Activated CD4-positive, alpha-beta T cell treated with anti-CD3 and anti-CD28 coated beads, Interleukin-2, amount 10 ng/mL, durations not matched to agents 7 days and 5 days (primary cell): ENCODE measurements at places on chromosomes 12 and 14. TPM values are rescaled to one million over a fixed set of nuclear protein-coding genes. Genes with fewer than 3 reads are reported as not detected.

- DNase-seq: no peak
These were observed 175.3 kb downstream of the ETV6 start for GRCh38 chr12:11824736-11825135.

GRCh38 chr14:96091149-96091693 is 52.1 kb downstream of the C14orf132 start:
- no peak for DNase-seq

- DNase-seq: no peak
These were observed 170.3 kb downstream of the KCNA5 start for GRCh38 chr12:5213990-5214389.

ALDH2 gene
- total RNA-seq: 0.27 TPM

- no peak for DNase-seq
These were observed 65.8 kb upstream of the TMPO start for GRCh38 chr12:98449584-98449983.

CHGA gene
- not detected for total RNA-seq

DNA sequence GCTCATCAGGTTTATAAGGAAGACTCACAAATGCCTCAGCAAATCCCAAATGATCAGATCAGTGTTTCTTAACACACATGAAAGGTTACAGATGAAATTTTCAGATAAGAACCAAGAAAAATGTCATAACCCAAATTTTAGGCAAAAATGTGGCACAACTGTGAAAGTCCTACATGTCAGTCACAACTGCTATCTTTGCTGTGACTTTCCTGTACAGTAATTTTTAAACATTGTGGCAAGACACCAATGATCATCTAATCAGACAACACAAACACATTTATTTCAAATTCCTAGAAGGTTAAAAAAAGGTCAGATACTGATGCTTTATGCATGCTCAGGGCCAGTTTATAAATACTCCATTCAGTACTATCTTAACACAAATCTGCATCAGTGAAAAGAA is 31.1 kb downstream of the NUDT4 start:
- DNase-seq: no peak

DNA sequence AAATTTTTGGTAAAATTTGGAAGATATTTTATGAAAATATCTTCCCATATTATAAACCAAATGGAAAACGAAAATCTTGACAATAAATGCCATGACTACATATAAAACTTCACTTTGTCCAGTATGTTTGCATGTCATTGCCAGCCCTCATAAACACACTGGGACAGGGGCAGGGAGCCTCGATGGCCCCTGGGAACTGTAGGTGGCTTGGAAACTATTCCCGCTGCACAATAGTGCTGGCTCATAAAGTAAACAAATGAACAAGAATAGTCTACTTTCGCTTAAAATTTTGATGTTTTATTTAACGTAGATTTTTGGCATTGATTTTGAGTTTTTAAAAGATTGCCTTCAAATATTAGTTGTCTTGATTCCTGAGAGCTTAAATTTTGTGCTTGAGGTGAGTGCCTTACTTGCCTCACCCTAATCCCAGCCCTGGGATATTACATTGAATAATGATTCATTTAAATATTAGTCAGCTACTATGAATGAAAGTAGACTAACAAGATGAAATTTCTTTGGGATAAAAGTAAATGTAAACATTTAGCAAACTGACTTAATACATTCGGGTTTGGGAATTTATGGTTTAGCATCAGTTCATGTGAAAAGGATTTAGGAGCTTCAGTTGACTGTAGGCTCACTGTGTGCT is 74.0 kb upstream of the PKP2 start:
- DNase-seq: no peak

COPZ1 gene
- 113 TPM for total RNA-seq

GRCh38 chr14:60637479-60638315 is 11.6 kb downstream of the SIX1 start:
- DNase-seq: no peak

GRCh38 chr12:92505254-92506231 is 197.2 kb upstream of the PLEKHG7 start:
- DNase-seq: peak; percentile 52

STAC3 gene
- 5.1 TPM for total RNA-seq

DNA sequence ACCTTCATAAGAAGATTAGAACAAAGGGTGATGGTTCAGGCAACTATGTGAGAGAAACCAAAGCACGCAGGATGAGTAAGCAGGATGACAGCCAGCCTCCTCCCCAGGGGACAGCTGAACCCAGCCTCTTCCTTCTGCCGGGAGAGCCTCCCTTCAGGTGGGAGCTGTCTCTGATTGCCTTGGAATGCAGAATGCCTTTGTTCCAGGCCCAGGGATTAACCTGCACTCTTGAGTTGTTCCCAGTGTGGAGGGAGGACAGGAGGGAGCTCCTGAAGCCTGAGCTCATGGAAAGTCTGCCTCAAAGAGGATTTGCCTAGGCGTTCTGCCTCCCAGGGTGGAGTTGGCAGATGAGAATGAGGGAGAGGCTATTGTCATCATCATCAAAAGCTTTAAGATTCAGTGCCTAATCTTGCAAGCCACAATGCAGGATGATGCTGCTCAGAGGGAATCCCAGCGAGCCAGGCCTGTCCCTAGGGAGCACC is 3.6 kb upstream of the KRT6A start:
- no peak for DNase-seq

GRCh38 chr12:53726946-53727309 is 324 bp downstream of the CALCOCO1 start:
- no peak for DNase-seq

DNA sequence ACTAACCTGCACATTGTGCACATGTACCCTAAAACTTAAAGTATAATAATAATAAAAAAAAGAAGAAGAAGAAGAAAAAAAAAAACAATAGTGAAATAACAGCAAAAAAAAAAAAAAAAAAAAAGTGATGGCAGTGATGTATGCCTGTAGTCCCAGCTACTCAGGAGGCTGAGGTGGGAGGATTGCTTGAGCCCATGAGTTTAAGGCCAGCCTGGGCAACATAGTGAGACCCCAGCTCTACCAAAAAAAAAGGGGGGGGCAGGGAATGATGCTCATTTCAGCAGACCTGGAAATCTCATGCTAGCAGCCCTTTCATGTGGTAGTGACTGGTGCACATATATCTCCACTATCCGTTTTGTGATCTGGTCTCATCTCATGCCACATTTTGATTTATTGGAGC is 20.8 kb downstream of the TRAFD1 start:
- DNase-seq: no peak

- no peak for DNase-seq
These were observed 352.0 kb downstream of the BCAT1 start for GRCh38 chr12:24596768-24597388.

KERA gene
- total RNA-seq: not detected

GRCh38 chr14:89365061-89365801 is 51.8 kb downstream of the FOXN3 start:
- peak; percentile 65 for DNase-seq

TMEM63C gene
- total RNA-seq: 0.45 TPM

SVOP gene
- total RNA-seq: not detected
